ENCODE measurements at places on chromosomes 2 and 18. TPM values are rescaled to one million over a fixed set of nuclear protein-coding genes. Genes with fewer than 3 reads are reported as not detected.

The PSMD14 gene
- 95.3 TPM for polyA plus RNA-seq

The SERPINB11 gene
- not detected for polyA plus RNA-seq

The SNTG2 gene
- polyA plus RNA-seq = 0.06 TPM

The HDHD2 gene
- polyA plus RNA-seq = 18.3 TPM

The KCNG2 gene
- polyA plus RNA-seq = 0.57 TPM
